ENCODE measurements at places on chromosomes 6 and 20.

- DNase-seq, result no peak
Observed at GRCh38 chr6:132446141-132446854, 45.0 kb upstream of the MOXD1 start.

GRCh38 chr6:67630146-67630545 lies 1004.9 kb upstream of the ADGRB3 start:
- no peak for DNase-seq

- DNase-seq, result no peak
Observed at GRCh38 chr20:61879303-61879620, 186.4 kb downstream of the TAF4 start.

DNA sequence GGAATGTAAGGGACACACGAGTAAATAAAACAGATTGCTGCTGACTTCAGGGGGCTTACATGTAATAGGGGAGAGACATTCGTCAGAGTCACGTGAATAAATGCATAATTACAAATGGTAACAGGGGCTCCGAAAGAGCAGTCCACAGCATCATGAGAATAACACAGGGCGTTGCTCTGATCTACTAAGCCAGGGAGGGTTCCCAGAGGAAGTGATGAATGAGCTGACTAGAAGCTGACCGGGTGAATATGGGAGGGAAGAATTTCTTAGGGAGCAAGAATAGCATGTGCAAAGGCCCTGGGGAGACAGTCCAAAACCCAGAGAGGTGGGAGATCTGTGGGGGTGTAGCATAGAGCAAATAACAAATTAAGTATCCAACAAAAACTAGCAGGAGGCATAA lies 2.4 kb downstream of the BPI start:
- DNase-seq, result no peak

- DNase-seq, result no peak
Observed at GRCh38 chr6:1662534-1662933, 52.8 kb downstream of the FOXC1 start.

GRCh38 chr6:38142178-38142902 lies 322.8 kb downstream of the ZFAND3 start:
- no peak for DNase-seq

DNA sequence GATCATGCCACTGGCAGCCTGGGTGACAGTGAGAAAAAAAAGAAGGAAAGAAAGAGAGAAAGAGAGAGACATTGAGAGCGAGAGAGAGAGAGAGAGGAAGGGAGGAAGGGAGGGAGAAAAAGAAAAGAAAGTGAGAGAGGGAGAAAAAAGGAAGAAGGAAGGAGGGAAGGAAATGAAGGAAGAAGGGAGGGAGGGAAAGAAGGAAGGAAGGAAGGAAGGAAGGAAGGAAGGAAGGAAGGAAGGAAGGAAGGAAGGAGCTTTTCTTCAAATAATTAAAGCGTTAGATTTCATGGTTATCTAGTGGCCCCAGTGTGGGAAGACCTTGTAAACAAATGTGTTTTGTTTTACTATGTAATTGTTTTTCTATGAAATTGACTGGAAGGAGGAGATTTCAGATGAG lies 170.8 kb downstream of the SYNDIG1 start:
- no peak for DNase-seq

DNA sequence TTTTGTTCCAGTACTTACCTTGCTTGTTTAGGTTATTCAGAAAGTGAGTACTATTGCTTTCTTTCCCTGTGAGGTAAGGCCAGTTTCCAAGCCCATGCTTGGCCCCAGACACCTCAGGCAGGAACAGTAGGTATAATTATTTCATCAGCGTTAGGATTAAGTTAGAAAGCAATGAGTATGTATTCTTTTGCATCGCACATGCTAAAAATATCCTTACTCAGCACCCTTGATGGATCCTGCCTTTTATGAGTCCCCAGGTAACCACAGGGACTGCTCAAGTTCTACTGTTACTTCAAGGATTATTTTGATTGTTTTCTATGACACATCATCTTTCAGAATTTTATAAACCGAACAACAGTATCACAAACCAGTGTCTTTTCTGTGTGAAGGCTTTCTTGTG lies 128.9 kb downstream of the FARS2 start:
- no peak for DNase-seq

- no peak for DNase-seq
Observed at GRCh38 chr20:7196481-7196880, 429.0 kb downstream of the BMP2 start.

DNA sequence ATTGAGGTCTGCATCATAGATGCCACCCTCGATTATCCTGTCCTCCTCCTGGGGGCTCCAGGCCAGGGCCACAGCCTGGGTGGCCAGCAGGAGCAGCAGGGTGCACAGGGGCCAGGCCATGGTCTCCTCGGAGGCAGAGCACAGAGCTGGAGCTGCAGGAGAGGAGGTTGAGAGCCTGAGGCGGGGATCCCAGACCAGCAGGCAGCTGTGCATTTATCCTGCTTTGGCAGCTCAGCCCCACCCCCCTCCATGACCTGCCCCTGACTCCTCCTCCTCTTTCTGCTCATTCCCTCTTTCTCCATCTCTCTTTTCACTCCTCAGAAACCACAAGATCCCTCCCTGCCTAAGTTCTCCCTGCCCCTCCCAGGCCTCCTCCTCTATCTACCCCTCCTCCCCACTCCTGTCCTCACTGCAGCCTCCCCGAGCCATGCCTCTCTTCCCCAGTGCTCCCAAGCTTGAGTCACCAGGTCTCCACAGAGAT lies at the start of gene CST2:
Gene CST2, minus strand, starts transcription at position 189 of the 481 bp plus-strand sequence. Its CDS starts 69 bp downstream, at position 120.
- DNase-seq, result no peak
